Activated CD4-positive, alpha-beta memory T cell treated with anti-CD3 and anti-CD28 coated beads for 36 hours (primary cell): ENCODE measurements at places on chromosomes 1 and 21.
A peak's percentile ranks its signal among the peaks of the same experiment; 100 is the strongest.

DNA sequence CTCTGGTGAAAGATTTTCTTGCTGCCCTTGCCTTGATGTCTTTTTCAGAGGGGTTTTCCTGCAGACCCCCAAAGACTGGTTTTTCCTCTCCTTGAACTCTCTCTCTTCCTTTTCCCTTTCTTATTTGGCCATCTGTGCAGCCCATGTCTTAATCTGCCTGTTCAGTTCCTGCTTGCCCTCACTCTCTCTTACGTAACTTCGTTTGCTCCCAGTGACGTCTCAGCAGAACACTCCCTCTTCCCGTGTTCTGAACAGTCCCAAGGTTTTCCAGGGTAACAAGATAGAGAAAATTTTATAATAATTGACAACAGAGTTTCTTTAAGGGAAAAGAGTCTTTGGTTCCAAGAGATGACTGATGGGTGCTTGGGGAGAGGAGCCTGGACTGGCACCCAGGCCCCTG lies 109.1 kb upstream of the LMO4 start:
- no peak for DNase-seq

DNA sequence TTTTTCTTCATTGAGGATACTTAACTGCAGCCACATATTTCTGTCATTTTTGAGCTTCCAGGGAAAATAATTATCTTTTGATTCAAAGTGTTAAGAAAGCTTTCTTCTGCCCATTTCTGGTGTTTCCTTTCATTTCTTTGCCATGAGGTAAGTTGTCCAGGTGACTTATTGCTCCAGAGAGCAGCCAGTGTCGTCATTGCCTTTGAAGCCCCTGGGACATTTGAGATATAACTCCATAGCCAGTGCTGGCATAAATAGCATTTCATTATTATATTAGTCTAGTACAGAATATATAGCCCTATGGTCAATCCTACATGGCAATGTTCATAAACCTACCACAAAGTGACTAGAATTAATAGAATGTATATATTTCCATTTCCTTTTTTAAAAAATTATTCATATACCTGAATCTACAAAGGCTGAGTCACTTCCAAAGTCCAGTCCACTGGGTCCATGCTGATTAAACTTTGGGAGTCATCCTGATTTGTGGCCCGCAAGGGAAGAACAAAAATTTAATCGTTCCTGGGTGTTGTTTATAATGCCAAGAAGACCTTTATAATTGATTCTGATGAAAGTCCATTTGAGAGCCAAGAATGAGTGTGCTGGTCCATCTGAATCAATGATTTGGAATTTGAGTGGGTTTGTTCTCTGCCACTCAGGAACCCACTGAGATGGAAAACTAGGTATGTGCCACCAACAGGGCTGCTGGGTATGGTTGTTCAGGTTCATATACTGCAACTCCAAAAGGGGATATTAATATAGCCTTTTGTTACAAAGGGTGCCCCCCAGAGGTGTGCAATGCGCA lies 221.8 kb upstream of the PLXNA2 start:
- no peak for DNase-seq

DNA sequence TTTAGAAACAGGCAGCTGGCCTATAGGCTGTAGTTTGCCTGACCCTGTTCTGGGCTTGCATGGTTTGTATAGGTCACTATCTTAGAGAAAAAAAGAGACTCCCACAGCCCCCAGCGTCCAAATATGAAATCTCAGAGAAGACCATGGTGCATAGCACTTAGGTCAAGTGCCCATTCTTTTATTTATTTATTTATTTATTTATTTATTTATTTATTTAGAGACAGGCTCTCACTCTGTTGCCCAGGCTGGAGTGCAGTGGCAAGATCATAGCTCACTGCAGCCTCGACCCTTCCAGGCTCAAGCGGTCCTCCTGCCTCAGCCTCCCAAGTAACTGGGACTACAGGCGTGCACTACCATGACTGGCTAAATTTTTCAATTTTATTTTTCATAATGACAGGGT lies 50.8 kb upstream of the ARTN start:
- DNase-seq, result no peak

DNA sequence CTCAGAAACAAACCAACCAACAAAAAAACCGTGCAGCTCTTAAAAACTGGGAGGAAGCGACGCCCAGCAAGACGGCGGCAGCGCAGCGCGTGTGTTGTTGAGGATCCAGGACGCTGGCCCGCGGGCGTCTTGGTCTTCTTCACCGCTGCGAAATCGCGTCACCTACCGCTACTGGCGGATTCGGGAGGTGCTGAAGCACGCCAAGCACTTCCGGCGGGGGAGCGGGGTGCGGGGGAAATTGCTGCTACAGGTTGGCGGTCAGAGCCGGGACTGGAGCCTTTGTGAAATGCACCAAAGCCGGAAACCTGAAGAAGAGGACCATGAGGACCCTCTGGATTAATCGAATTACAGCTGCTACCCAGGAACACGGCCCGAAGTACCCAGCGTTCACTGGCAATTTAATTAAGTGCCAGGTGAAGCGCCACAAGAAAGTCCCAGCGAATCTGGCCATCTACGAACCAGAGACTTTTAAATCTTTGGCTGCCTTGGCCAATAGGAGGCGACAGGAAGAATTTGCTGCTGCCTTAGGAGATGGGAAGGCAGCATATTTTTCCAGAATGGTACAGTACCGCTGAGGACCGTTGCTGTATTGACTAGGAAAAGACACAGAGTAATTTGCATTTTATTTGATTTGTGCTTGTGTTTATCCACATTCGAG lies 11.9 kb upstream of the RIPPLY3 start:
- DNase-seq, result peak; percentile 70

- DNase-seq, result no peak
Measured at GRCh38 chr1:206493279-206493678, 14.1 kb upstream of the RASSF5 start.

DNA sequence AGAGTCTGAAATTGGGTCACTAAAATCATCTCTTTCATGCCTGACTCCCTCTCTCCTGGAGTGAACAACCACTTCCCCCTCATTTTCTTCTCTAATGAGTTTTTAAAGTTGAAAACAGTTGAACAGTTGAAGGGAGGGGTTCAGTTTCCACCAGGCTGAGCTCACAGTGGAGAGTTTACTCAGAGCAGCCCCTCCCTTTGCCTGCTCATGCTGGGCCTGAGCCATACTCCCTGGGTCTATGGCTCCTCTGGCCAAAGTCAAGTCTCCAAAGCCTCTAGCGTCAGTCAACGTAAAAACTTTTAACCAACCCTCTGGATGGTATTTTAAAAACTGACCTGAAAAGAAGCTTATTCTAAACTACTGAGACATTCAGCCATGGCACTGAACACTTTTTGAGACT lies 100.8 kb upstream of the RNPC3 start:
- DNase-seq, result no peak

GRCh38 chr21:18887922-18888602 lies 484.5 kb upstream of the TMPRSS15 start:
- no peak for DNase-seq

- no peak for DNase-seq
Measured at GRCh38 chr1:179385510-179385909, 19.7 kb downstream of the AXDND1 start.

DNA sequence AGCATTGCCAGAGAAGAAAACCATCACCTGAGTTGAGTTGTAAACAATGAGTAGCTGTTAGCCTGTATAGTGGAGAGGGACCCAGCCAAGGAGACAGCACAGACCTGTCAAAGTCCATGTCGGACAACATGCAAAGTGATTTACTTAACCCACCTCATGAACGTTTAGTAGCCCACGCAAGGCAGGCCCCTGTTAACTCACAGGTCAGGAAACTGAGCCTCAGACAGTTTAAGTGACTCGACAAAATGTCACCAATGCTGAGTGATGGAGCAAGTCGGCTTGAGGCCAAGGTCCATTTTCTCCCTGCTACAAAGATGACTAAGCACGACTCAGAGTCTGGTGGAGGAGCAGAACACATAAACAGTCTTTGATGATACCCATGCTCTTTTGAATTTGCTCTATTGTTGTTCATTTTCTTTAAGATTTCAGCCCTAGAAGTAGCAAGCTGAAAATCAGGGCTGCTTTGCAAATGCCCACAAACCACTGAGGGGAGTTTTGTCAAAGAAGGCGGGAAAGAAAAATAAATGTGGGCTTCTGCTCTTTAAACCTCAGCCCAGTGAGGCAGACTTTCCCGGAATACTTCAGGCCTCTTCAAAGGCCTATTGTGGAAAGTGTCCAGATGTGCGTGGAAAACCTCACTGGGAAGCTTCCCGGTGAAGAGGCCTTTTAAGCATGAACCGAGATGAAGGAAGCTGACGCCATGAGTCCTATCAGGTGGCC lies 83.8 kb upstream of the HOOK1 start:
- peak; percentile 28 for DNase-seq

DNA sequence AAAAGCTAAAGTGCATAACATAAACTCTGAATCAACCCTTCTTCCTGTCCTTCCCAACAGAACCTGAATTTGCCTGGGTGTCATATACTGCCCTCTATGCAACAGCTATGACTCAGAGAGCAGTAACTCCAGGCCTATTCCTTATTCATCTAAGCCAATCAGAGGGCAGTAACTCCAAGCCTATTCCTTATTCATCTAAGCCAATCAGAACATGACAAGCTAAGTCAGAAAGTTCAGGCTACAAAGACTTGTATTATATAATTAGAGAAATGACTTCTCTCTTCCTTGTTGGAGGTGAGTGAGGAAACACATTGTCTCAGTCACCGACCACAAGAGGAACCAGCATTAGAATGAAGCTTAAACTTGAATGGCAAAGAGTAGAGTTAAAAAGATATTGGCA lies 26.2 kb upstream of the TADA1 start:
- DNase-seq, result no peak

DNA sequence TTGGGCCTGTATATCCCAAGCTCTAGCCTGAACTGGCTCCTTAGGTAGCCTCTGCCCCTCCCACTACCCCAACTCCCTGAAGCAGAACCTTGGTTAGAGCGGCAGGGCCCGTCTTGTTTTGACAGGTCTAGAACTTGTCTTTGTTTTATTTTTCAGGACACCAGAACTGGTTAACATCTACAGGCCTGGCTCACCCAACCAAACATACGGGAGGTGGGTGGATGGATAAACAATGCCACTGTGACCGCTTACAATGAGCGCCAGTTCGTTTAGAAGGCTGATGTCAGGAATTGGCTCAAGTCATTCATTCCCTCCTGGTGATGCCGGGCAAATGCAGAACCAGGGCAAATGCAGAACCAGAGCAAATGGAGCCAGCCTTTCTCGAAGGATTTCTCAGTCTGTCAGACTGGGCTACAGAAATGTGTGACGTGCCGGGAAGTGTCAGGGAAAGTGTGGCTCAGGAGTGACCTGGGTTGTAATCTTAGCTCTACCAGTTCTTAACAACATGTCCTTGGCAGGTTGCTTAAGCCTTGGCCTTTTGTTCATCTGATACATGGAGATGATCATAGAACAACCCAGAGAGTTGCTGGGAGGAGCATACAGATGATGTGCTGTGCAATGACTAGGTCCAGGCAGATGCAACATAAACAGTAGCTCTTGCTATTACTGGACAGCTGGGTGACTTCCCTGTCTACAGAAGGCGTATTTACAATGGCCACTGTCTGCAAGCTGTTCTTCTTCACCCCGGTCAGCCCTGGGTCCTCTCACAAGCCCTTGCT lies 30.5 kb upstream of the BTG2 start:
- DNase-seq, result no peak

- no peak for DNase-seq
Measured at GRCh38 chr1:32580348-32581017, 41.3 kb downstream of the ZBTB8A start.

GRCh38 chr1:98373056-98373455 lies 288.5 kb upstream of the SNX7 start:
- DNase-seq, result no peak
